Bronchial epithelial cell (primary cell): ENCODE measurements at places on chromosomes 11 and 22.

- no peak for DNase-seq
These were observed 43.5 kb downstream of the DBX1 start for GRCh38 chr11:20116825-20117224.

DNA sequence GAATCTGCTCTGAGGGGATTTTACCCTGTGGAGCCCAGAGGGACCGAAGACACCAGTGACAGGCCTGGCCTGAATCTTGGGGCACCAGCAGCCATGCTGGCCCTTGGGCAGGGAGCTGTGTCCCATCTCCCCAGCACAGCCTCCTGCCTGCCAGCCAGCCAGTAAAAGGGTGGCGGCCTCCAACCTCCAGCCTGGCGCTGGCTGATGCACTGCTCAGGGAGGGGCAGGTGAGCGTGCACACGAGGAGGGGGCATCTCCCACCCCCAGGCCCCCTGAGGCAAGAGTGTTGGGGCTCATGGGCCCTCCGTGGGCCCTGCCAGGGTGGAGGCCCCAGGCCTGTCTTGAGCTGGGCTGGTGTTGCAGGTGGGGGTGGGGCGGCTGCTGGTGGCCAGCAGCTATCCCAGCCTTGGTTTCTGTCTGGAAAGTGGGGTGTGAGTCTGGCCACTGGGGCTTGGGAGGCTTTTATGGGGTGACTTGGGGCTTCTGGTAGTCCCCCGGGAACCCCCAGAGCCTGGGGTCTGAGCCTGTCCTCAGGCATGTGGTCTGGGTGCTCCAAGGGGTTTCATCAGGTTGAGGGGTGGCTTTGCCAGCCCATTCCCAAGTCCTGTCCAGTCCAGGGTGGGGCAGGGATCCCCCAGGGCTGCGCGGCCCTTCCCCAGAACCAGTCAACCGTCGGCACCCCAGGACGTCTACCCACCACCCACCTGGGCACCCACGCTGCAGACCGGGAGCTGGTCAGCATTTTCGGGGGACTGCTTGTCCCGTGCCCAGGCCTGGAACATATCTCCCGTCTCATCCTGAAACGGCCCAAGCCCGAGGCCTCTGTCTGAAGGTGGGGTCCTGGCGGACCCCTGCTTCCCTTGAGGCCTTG, 17.8 kb downstream of the TSPAN4 start:
- no peak for DNase-seq

DNA sequence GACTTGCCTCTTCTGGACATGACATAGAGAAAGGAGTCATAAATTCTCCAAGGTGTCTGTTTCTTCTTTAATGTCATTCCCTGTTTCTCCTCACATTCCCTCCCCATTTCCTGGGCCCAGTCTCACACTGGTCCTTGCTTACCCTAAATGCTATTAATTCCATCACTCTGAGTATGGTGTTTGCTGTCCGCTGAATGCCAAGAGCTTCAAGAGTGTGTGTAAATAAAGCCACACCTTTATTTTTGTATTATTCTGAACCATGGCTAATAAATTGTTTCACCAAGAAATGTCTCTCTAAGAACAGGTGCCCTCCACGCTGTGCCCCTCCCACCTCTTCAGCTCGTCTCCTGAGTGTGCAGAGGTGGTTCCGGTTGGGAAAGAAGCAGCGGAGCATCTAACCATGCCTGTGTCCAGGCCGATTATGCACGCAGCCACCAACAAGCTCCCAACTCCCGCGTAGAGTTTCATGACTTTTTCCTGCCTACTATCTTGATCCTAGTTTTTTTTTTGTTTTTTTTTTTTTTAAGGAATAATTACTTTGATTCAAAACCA, 8.6 kb downstream of the TMEM121B start:
- DNase-seq = no peak

DNA sequence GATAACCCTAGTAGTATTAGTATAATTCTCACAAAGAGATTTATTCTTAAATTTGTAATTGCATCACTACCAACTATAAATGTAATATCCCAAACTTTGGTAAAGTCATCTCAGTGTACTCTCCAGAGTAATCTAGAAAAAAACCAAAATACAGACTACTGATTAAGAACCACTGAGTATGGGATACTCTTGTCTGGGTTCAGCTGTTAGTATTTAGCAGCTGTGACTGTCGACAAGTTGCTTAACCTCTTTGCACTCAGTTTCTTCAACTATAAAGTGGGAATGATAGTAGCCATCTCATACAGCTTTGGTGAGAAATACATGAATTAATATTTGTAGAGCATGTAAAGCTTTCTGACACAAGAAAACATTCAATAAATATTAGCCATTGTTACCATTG, 35.3 kb downstream of the C11orf65 start:
- DNase-seq = no peak

- DNase-seq = no peak
These were observed 343.7 kb downstream of the BRD1 start for GRCh38 chr22:49483946-49484345.

DNA sequence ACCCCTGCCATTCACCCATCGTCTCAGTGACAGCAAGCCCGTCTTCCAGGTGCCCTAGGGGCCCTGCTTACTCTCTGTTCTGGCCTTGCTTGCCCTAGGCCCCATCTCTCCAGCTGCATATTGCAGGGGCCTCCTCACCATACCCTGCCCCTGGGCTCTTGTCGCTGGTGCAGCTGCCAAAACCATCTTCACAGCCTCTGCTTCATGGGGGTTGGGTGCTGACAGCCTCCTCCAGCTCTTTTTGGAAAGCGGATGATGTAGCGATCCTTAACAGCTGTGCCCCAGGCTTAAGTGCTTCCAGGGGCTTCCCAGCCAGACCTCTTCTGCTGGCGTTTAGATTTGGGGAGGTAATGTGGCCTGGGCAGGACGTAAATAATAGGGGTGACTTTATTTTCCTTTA, 61.2 kb upstream of the SUSD2 start:
- no peak for DNase-seq

DNA sequence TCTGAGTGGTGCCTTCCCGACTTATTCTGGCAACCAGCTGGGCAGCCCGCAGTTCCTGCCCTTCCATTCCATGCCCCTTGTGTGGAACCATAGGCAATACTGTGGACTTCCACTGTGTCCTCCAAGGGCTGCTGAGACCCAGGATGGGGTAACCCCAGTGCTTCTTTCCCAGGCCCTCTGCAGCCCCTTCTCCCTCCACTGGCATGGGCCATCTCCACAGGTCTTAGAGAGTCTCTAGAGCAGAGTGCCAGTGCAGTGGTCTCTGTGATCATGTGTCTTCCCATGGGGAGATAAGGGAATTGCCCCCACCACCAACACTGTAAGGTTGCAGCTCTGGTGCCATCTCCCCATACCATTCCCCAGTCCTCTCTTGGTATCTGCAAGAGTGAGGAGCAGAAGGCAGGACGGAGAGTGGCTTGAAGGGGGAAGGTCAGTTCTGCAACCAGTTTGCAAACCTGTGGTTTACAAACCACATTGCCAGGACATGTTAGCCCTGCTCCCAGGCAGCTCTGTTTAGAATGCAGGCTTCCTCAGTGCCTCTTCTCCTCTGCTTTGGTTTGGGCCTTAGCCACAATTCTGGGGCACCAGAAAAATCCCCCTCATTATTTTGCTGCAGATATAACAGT, 20.9 kb upstream of the DRD2 start:
- no peak for DNase-seq

DNA sequence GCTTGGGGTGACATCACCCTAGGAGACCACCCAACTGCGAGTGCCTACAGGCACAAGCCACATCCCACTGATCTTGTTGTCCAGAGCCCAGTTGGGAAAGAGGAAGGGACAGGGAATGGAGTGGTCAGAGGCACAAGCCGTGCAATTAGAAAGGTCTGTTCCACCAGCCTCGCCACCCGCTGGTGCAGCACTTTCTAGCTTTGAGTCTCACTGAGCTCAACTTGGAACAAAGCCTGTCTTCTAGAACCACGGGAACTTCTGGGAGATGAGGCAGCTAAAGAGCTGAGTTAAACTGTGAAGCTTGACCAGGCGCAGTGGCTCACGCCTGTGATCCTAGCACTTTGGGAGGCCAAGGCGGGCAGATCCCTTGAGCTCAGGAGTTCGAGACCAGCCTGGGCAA, 29.3 kb downstream of the TPBGL start:
- DNase-seq = no peak

GRCh38 chr22:46106279-46107022, 43.9 kb upstream of the PPARA start:
- no peak for DNase-seq

DNA sequence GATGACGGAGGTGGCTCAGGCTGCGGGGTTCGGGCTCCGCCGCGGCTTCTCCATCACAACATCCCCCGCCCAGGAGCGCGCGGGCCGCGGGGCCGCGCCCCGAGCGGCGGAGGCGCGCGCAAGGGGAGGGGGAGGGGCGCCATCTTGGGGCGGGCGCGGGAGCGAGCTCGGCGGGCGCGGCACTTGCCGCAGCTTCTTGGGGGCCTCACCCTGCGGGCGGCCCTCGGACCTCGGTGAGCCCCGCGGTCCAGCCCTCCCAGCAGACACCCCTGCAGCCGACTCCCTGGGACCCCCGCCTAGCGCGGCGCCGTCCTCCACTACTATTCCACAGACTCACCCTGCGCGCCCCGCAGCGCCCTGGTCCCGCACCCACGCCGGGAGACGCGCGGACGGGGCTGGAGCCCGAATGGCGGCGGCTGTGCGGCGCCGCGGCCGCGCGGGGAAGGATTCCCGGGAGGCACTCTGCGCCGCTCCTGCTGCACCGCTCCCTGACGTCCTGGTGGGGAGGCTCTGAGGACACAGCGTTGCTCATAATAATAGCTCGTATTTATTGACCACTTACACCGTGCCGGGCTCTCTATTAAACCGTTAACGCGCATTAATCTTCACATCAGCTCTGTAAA, at the start of gene APBB1:
TSS of gene APBB1 (minus strand) at position 86 of the 623 bp plus-strand sequence. CDS start 7,747 bp downstream, outside the sequence.
- no peak for DNase-seq

GRCh38 chr11:68282141-68282860, 10.5 kb upstream of the C11orf24 start:
- peak; percentile 72 for DNase-seq

GRCh38 chr11:30919389-30920152, 333.4 kb upstream of the MPPED2 start:
- DNase-seq = no peak

DNA sequence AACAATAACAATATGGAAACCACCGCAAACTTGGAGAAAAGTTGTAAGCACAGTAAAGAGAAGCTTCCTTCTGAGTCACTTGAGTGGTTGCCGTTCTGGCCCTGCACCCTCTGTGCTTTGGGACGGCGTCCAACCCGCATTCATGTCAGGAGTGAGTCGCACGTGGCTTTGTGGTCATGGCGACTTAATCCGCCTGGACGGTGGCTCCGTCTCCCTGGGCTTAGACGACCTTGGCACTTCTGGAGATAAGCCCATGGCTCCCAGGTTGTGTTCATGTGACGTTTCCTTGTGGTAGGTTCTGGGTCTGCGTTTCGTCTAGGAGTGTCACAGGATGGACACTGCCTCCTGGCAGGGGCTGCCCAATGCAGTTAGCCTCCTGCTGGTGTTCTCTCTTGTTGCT, 40.5 kb downstream of the TPCN2 start:
- peak; percentile 36 for DNase-seq

DNA sequence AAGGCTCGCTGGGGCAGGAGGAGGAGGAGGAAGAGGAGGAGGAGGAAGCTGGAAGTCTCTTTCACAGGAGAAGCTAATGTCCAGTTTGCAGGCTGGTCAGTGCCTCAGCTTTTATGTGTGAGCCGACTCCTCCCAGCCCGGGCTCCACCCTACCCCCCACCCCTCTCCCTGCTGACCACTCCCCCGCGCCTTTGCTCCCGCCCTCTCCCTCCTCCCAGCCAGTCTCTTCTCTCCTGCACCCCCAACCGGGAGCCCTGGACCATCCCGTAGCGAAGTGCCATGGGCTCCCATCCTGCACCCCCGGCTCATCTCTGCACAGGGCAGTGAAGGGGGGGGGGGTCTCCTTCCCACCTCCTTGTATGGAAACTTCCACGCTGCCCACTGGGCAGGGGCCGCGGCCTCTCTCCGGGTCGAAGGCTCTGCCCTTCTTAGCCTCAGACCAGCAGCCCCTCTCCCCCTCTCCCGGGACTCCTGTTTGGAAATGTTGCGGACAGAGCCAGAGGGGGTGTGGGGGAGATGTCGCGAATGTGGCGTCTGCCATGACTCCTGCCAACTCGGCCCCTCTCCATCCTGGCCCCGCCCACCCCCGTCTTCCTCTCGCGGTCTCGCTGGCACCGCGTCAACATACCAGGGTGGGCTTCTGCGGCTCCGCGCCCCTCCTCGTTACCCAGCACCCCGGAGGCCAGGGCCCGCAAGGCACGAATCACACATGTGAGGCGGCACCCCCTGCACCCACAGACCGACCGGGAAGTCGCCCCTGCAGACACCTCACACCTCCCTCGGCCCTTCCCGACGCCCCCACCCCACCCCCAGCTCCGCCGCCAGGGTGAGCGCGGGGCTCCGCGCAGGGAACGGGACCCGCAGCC, 1.8 kb downstream of the IGF2 start:
- peak; percentile 27 for DNase-seq

DNA sequence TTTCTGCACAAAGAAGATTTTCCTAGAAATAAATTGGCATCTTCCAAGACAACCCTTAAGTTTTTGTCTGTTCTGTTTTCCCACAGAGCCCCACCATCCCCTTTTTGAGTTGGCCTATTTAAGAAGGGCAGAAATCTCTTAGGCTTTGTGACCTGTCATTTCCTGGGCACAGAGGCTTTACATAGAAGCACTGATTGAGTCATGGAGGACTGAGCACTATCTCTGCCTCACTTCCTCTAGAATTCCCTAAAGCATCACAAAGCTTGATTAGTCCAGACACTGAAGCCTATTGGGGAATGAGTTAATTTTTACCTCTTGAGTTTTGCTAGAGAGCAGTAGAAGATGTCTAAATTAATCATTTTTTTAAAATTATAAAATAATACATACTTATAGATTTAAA, 25.4 kb downstream of the TRIM44 start:
- DNase-seq = peak; percentile 71

DNA sequence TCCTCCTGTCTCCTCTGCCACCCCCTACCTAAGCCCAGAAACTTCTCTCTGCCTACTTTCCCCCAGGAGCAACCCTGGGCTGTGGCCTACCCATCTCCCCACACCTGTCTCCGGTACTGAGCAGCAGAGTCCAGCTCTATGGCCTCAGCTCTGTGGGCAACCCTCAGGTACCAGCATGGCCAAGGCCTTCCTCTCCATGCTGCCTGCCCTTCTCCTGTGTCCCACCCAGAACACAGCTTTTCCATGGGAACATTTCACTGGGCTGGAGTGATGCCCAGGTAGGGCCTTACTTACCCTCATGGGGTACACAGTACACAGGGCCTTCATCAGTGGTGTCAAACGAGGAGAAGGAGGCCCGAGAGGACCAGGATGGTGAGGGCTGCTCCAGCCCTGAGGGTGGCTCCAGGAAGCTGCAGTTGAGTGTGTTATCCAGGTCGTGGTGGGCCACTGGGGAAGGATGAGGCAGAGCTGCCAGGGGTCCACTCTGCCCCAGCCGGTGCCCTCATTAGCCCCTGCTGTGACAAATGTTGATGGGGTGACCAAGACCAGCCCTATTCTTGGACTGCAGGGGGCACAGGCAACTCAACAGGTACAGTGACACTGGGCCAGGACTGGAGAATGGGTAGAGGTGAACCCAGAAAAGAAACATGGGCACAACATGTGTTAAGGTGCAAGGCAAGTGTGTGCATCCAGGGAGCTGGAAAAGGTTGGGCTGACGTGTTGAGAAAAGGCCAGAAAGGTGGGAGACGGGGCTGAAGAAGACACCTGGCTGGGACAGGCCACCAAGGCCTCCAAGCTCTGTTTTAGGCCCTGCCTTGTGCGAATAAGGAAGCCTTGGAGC, 10.3 kb downstream of the SCARF2 start:
- DNase-seq = no peak
